ENCODE measurements at places on chromosomes 13 and 19. TPM values are rescaled to one million over a fixed set of nuclear protein-coding genes. Genes with fewer than 3 reads are reported as not detected.

ZNF626 gene
- 93.4 TPM for total RNA-seq

ATCAY gene
- 4.9 TPM for total RNA-seq

RUBCNL gene
- 4.2 TPM for total RNA-seq

PCDH8 gene
- not detected for total RNA-seq

SHISA7 gene
- not detected for total RNA-seq

MADCAM1 gene
- 0.49 TPM for total RNA-seq

RASAL3 gene
- total RNA-seq, result 3.9 TPM

CYP4F3 gene
- total RNA-seq, result 10.7 TPM

ZNF221 gene
- total RNA-seq, result 6.8 TPM

ZBTB32 gene
- total RNA-seq, result not detected

ZNF681 gene
- 6.8 TPM for total RNA-seq

F7 gene
- not detected for total RNA-seq

SPIB gene
- total RNA-seq, result 0.96 TPM

CDX2 gene
- total RNA-seq, result not detected

ZSCAN4 gene
- total RNA-seq, result 1.7 TPM

CYP4F12 gene
- total RNA-seq, result 98.1 TPM

APOE gene
- 61.2 TPM for total RNA-seq

GIPR gene
- total RNA-seq, result 2.8 TPM
